ENCODE measurements at places on chromosomes 4 and X.

- no peak for DNase-seq
Measured at GRCh38 chr4:52106660-52107059, 55.6 kb downstream of the SPATA18 start.

- no peak for DNase-seq
Measured at GRCh38 chr4:168531305-168531704, 34.5 kb downstream of the PALLD start.

DNA sequence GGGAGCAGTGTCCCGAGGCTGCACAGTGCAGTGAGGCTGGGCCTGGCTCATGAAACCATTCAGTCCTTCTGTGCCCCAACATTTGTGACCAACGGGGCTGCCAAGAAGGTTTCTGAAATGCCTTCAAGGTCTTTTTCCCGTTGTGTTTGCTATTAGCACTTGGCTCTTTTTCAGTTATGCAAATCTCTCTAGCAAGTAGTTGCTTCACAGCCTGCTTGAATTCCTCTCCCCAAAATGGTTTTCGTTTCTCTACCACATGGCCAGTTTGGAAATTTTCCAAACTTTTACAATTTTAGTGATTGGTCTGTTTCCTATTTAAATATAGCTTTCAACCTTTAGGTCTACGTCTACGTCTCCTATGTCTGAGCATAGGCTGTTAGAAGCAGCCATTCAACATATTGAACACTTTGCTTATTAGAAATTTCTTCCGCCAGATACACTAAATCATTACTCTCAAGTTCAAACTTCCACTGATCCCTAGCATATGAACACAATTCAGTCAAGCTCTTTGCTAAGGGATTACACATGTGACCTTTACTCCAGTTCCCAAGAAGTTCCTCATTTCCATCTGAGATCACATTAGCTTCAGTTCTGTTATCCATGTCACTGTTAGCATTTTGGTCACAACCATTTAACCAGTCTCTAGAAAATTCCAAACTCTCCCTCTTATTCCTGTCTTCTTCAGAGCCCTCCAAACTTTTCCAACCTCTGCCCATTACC is 901.8 kb downstream of the GLUD2 start:
- DNase-seq = no peak

GRCh38 chr4:42489095-42489494 is 91.8 kb downstream of the SHISA3 start:
- no peak for DNase-seq

DNA sequence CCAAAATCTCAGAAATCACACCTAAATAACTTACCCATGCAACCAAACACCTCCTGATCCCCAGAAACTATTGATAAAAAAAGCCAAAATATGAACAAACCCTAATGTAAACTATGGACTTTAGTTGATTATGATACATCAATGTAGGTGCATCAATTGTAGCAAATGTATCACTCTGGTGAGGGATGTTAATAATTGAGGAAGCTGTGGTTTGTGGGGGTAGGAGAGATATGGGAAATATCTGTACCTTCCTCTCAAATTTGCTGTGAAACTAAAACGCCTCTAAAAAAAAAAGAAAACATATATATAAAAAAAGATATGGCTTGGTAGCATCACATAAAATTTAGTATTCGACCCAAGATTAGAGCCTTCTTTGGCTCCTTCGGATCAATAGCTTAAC is 144.3 kb upstream of the CPEB2 start:
- DNase-seq = no peak

GRCh38 chrX:123487669-123488068 is 245.2 kb downstream of the THOC2 start:
- no peak for DNase-seq

- no peak for DNase-seq
Measured at GRCh38 chrX:23819385-23820234, 36.6 kb downstream of the SAT1 start.

DNA sequence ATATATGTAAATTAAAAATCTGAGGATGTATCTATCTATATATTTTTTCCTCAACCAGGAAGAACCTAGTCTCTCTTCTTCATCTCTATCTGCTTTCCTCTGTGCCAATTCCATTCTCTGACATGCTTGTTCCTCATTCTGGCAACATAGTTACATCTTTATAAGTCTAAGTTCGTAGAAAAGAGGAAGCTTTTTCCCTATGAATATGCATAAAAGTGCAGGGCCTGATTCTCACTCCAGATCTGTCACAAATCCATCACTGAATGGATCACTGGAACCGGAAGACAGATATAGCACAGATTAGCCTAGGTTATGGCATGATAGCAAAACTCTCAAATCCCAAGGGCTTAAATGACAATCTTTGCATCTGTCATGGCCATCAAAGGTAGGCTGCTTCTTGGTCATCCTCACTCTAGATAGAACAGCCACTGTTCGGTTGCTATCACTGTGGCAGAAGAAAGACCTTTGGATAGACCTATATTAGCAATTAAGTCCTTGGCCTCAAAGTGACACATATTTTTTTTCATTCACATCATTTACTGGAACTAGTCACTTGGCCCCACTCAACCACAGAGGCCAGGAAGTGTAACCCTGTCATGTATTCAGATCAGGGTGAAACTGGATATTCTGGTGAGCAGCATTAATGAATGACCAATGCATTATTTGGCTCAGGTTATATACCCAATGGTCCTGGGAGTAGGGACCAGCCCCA is 22.2 kb downstream of the DTHD1 start:
- no peak for DNase-seq

DNA sequence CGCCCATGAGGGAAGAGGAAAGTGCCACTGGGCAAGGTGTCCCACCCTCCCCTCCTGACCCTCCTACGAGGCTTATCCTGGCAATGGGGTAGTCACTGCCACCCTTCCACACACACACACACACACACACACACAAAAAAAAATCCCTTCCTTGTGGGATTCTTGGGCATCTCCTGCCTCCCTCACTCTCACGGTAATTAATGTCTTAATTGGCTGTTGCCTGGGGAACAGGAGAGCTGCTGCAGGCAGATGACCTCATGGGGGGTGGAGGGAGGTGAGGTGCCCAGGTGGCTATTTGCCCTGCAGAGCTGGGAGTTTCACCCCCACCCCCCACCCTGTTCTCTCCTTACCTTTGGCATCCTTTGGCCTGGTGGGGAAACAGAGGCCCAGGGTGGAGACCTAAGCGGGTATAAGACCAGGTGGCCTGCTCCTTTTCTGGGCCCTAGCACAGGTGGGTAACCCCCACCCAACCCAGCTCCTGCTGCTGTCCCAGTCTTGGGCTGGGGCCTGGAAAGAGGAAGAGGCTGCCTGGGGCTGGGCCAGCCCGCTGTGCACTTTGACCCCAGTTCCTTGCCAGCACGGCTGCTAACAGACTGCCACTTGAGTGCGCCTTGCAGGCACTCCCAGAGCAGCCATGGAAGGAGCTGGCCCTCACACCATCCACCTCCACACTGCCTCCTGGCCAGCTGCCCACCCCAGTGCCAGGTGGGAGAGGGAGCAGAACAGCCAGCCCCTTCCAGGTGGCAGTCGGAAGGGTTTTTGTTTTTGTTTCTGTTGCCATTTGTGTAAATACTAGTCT is 12.6 kb downstream of the EFNB1 start:
- no peak for DNase-seq

DNA sequence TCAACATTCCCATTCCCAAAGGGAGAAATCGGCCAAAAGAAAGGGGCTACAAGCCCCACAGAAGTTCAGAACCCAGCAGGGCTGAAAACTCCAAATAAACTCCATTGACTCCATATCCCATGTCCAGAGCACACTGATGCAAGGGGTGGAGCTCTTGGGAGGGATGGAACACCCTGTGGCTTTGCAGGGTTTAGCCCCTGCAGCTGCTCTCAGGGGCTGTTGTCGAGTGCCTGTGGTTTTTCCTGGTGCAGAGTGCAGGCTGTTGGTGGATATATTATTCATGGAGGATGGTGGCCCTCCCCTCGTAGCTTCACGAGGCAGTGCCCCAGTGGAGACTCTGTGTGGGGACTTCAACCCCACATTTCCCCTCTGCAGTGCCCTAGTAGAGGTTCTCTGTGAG is 53.7 kb downstream of the PDGFRA start:
- DNase-seq = no peak

DNA sequence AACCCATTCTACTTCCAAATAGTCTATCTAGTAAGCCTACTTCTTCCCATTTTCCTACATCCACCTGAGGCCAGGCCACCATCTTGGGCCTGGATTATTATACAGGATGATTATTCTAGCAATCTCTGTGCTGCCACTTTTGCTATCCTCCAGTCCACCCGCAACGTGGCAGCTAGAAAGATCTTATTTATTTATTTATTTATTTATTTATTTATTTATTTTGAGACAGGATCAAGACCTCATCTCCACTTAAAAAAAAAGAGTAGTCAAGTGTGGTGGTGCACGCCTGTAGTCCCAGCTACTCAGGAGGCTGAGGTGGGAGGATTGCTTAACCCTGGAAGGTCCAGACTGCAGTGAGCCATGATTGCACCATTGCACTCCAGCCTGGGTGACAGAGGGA is 15.2 kb upstream of the BCOR start:
- DNase-seq = no peak

- DNase-seq = no peak
Measured at GRCh38 chrX:94633237-94633636, 959.2 kb downstream of the FAM133A start.

GRCh38 chrX:27998666-27999065 is 17.4 kb upstream of the DCAF8L1 start:
- DNase-seq = no peak

DNA sequence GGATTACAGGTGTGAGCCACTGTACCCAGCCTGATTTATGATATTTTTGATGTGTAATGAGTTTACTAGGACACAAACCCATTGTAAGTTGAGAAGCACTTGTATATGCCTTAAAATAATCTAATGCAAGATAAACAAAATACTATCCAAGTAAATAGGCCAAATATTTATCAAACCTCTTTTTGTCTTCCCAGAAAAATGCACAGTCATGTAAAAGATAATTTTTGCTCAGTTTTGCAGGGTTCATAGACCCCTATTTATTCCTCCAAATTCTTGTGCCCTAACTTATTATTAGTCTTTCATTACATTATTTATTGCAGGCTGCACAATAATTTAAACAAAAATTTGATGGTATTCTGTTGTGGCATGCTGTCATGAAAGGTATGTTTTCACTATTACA is 1290.7 kb downstream of the STIM2 start:
- DNase-seq = no peak

DNA sequence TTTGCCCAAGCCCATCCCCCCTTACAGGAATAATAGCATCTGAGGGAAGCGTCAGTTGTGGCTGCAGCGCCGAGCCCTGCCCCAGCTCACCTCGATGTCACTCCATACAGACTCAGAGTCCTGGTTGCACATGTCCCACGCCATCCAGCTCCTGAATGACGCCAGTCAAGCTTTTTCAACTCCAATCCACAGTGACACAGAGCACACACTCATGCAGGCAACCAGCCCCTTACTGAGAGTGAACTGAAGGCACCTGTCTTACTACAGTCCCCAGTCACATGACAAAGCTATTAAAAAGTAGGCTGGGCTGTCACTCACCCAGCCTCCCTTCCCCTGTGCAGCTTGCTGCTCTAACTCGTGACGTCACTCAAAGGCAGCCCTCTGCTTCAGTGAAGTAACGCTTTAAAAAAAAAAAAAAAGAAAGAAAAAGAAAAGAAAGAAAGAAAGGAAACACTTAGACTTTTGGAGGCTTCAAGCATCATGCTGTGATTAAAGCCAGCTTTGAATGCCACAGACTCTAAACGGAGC is at the start of gene PPARGC1A:
PPARGC1A (minus strand) TSS at position 234 of the 528 bp plus-strand sequence; CDS start at position 144, 90 bp downstream.
- peak; percentile 91 for DNase-seq

GRCh38 chr4:127134490-127134889 is 498.3 kb upstream of the INTU start:
- DNase-seq = no peak

GRCh38 chrX:21926527-21927278 is 13.8 kb upstream of the SMS start:
- DNase-seq = no peak

GRCh38 chr4:37767546-37767945 is 58.9 kb upstream of the PGM2 start:
- DNase-seq = peak; percentile 87

DNA sequence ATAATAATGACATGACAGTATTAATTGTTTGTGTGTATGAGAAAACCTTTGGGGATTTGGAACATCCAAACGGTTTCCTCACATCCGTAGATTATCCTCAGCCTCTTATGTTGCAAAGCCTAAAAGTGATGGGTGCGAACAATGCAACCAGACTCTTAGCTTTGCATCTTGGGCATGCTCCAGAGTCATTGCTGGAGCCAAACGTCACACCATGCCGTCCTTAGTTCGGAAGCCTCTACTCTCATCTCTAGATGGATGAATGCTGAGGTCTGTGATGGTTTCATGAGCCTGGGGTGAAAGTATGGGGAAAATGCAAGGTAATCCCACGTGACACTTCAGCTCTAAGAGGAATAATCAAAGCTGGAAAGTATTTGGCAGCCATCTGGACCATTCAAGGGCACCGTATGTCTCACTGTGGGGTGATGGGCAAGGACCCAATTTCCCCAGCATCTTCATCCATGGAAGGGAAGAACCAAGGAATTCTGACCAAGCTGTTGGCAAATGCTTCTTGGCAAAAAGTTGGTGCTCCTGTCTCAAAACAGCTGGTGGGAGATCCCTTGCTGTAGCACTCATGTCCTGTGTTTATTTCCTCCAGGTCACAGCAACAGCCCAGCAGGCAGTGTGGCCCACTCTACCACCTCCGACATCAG is 6.3 kb upstream of the RTL5 start:
- no peak for DNase-seq

DNA sequence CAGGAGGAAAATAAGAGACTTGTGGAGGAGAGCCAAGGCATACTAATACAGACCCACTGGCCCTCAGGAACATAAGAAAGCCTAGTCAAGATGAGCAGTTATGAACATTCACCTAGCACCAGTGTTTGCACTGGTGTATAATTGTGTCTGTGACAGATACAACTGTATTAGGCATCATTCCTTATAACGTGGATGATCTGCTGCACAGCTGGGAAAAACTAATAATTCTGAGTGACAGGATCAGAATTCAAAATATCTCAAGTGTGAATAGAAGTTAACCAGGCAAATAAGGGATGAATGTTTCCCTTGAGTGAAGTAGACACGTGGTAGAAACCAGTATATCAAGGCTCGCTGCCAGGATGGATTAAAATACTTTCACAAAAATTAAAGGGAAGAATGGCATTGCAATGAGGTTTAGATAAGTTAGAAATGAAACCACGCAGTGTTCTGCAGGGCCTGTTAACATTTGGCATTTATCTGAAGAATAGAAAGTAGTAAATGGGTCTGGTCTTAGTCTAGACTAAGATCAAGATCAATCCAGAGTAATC is 325.9 kb downstream of the EPHA5 start:
- no peak for DNase-seq

DNA sequence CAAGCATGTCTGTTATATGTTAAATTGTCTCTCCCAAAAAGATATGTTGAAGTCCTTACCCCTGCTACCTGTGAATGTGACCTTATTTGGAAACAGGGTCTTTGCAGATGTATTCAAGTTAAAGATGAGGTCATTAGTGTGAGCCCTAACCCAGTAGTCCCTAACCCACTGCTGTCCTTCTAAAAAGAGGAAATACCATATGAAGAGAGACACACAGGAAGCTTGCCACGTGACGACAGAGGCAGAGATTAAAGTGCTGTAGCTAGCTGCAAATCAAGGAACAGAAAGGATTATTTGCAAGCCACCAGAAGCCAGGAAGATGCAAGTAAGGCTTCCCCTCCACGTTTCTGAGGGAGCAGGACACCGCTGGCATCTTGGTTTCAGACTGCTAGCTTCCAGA is 150.1 kb downstream of the HNRNPD start:
- no peak for DNase-seq
